ENCODE measurements at places on chromosomes 2 and 18. TPM values are rescaled to one million over a fixed set of nuclear protein-coding genes. Genes with fewer than 3 reads are reported as not detected.

Gene PLEK
- 0.99 TPM for polyA plus RNA-seq

Gene HDLBP
- polyA plus RNA-seq = 283 TPM

Gene IFT172
- polyA plus RNA-seq = 9.5 TPM

Gene PRKCE
- 4.4 TPM for polyA plus RNA-seq

Gene TFPI
- 15.5 TPM for polyA plus RNA-seq

Gene MOGAT1
- polyA plus RNA-seq = not detected

Gene LGALSL
- polyA plus RNA-seq = 4.6 TPM

Gene C1GALT1C1L
- 0.16 TPM for polyA plus RNA-seq

Gene COPS7B
- 27.0 TPM for polyA plus RNA-seq

Gene FBXO15
- 0.17 TPM for polyA plus RNA-seq

Gene PROKR1
- polyA plus RNA-seq = 0.03 TPM

Gene VWC2L
- polyA plus RNA-seq = not detected

Gene ZNF521
- 1.8 TPM for polyA plus RNA-seq

Gene CHRND
- polyA plus RNA-seq = 6.5 TPM

Gene CAPN13
- 0.14 TPM for polyA plus RNA-seq

Gene IL36RN
- not detected for polyA plus RNA-seq

Gene ACTG2
- polyA plus RNA-seq = 2.7 TPM

Gene SERPINB13
- polyA plus RNA-seq = not detected

Gene TMEM178A
- polyA plus RNA-seq = 0.10 TPM

Gene UGT1A5
- not detected for polyA plus RNA-seq
